EH (cell line): ENCODE measurements at places on chromosomes 4 and X.
A peak's percentile ranks its signal among the peaks of the same experiment; 100 is the strongest.

DNA sequence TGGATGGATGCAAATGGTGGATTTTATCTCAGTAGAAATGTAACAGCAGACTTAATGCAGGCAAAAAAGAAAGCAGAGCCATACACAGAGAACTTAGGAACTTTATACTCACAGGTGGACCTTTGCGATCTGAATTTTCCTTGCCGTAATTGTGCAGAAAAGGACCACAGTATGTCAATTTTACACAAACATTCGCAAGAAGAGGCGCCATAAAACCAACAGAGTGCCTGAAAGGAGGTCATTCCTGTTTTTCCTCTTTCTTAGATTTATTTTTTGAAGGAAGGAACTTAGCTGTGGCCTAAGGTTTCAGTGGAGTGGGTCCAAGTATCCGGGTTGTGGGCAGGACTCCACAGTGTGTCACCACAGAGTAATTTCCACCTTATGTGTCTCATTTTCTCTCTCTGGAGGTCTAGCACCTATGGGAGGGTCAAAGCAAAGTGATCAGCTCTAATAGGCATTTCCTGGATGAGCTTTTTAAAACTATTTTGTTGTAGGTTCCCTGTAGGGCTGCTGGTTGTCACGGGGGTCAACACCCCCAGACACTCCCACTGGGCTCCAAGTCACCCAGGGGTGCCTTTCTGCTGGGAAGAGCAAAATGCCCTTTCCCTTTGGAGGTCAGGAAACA is 24.7 kb upstream of the PBDC1 start:
- peak; percentile 59 for DNase-seq

DNA sequence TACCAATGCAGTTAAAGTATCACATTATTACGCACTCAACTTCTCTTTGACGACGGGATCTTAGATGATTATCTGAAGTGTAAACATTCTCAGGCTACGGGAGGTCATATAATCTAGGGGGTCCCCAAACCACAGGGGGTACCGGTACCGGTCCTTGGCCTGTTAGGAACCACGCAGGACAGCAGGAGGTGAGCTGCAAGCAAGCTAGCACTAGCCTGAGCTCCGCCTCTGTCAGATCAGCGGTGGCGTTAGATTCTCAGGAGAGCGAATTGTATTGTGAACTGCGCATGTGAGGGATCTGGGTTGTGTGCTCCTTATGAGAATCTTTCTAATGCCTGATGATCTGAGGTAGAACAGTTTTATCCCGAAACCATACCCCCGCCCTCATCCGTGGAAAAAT is 20.6 kb upstream of the PRR27 start:
- no peak for DNase-seq

- DNase-seq: no peak
Measured at GRCh38 chr4:56874166-56874565, 33.5 kb upstream of the REST start.

- no peak for DNase-seq
Measured at GRCh38 chr4:40557736-40558135, 71.9 kb downstream of the RBM47 start.

DNA sequence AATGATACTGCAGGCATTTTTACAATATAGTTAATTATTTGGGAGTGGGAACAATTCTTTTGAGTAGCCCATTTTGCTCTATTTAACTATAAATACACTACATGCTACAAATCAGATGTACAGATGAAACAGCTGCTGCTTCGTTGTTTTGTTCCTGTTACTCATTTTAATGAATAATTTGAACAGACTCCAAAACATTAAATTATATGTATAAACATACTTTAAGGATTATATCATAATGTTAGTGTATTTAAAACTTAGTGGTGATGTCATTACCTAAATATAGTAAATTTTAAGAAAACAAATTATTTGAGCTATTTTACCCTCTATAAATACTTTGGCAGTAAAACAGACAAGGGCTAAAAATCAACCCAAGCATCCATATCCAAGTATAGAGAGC is 60.7 kb downstream of the GAB1 start:
- peak; percentile 80 for DNase-seq

DNA sequence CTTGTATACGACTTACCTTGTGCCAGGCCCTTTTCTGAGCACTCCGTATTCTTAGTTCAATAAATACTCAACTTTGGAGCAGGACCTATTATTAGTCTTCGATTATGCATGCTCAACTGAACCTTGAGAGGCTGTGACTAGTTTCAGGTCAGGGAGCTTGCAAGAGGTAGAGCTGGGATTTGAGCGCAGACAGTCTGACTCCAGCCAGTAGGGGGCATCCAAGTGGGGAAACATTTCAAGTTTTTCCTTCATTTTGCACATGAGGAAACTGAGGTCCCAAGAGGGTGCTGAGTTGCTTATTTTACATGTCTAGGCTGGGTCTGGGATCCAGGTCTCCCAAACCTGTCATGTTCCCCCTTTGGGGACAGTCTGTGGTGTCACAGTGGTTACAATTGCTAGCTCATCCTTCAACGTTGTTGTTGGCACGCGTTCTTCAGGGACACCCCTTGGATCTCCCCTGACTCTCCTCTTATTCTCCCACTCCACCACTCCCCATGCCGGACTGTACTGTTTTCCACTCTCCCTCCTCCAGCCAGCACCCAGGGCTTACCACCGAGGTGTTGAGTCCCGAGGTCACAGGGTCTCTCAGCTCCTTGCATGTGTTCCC is 6.7 kb upstream of the PRICKLE3 start:
- DNase-seq: peak; percentile 14

DNA sequence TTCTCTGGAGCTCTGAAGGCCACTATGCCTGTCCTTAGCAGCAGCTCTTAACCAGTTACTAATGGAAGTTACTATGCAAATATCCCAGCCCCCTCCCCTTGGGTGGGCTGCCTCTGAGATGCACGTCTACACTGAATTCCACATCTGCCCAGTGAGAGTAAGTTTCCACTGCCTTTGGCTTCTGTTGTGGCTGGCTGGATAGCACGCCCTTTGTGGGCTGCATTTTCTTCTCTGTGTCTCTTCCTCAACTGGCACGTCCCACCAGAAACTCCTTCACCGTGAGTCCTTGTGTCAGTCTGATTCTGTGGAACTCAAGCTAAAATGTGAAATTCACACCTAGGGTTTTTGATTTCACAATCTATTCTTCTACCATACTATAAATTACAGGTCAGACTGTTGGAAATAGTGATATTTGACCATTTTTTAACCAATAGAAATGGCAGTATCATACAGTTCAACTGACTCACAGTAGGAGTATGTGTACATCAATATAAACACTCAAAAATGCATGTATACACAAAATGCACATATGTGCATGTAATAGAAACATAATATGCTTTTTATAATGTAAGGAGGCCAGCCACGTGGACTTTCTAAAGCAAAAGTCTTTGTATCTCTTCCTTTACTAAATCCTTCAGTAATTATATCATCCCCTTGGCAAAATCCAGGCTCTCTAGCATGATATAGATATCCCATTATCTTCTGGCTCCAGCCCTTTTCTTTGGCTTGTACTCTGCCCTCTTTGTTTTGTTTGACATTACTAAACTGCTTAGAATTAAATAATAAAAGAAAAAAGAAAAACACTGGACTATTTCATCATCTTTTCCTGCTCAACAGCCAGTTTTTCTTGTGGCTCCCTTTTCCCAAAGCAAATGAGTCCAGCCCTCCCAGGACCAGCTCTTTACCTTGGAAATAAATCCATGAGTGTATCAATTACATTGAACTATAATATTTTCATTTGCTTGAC is 33.2 kb upstream of the LDB2 start:
- peak; percentile 57 for DNase-seq

GRCh38 chrX:154818916-154819770 is 13.9 kb upstream of the MPP1 start:
- no peak for DNase-seq

GRCh38 chr4:130238121-130238520 is 1142.2 kb downstream of the C4orf33 start:
- no peak for DNase-seq

GRCh38 chr4:106238820-106239420 is 77.1 kb downstream of the TBCK start:
- DNase-seq: peak; percentile 51

GRCh38 chr4:98528882-98529281 is 129.5 kb downstream of the TSPAN5 start:
- DNase-seq: no peak

DNA sequence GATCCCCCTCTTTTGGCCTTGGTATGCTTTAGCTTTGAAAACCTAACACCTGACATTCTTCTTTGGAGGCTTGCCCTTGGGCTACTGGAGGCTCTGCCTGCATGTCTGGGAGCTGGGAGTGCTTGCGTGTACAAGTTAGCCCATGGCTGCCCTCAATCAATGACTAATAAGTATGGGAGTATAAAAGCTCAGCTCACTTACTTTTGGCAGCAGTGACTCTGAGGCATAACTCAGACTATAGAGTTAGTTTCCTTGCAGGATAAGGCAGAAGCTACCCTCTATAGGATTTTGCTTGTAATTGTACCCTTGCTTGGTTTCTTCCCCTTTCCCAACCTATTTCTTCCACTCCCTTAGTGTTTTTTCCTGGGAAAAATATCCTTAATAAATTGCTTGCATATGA is 247.9 kb downstream of the PPP1R2C start:
- DNase-seq: peak; percentile 73

DNA sequence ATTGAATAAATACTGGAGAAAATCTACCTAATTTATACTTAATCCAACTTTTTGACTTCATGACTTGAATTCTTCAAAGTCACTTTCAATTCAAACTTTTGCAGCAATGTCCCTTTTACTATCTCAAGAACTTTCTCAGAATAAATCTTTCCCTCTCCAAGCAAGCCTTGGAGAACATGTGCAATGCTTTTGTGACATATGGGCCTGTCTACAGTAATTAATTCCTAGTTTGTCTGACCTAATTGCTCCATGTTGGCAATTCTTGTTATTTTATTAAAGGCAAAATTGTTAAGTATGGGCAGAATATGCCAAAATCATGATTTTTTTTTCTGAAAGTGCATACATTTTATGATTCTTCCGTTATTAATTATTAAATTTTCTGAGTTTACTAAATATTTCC is 1115.3 kb downstream of the PDHA2 start:
- no peak for DNase-seq

DNA sequence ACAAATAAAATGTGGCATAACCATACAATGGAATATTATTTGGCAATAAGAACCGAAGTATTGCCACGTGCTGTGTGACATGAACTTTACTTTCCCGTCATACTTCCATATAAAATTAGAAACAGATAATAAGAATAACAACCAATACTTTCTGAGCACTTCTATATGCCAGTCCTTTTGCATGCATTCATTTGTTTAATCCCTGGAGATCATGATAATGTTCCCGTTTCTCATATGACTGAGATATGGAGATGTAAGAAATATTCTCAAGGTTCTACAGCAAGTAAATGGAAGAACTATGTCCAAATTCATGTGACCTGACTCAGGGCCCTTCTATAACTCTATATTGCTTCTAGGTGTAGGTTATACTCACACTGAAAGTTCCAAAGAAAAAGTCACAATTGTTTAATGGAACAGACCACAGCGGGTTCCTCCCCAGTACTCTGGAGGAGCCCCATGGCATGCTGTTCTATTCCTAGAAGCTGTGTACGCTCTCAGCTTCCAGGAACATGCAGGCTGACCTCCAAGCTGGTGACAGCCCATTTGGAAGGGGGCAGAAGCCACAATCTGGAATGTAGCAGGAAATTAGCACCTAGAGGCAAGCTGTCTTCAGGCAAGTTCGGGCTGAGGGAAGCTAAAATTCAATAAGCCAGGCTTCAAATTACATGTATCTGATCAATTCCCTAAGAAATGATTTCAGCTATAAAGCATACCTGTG is 31.5 kb downstream of the QDPR start:
- no peak for DNase-seq

DNA sequence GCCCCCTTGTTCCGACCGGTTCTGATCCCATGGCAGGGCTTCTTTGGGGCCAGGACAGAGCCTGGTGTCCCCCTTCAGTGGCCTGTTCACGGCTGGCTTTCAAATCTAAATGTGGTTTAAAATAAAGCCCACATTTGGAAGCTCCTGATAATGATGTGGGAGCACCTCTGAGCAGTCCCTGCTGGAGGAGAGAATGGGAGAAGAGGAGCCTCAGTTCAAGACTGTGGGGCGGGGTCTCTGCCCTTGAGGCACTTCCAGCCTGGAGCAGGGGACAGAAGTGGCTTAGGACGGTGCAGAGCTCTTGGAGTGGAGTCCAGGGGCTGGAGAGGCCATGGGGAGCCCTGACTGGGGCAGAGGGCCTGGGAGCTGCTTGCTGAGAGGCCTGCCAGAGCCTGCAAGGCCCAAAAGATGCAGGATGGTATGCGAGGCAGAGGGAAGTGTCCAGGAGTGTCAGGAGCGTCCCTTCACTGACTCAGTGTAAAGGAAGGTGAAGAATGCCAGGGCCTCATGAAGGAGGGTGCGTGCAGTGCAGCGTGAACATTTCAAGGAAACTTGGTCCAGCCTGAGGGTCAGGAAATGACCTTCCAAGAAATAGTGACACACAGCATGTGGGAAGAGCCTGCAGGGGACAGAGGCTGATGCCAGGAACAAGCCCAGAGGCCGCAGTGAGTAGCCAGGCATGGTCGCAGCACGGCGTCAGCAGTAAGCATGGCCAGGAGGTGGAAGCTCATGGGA is 21.1 kb upstream of the TADA2B start:
- DNase-seq: peak; percentile 99

DNA sequence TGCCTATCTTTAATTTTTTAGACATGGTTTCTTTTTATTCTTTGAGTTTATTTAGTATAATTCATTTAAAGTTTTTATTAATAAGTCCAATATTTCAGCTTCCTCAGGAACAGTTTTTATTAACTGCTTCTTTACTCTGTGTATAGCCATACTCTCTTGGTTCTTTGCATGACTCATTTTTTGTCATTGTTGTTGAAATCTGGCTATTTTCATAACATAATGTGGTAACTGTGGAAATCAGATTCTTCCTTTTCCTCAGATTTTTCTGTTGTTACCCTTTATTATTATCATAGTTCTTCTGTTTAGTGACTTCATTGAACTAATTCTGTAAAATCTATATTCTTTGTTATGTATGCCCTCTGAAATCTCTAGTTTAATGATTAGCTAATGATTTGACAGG is 124.9 kb upstream of the CYSLTR1 start:
- DNase-seq: no peak

DNA sequence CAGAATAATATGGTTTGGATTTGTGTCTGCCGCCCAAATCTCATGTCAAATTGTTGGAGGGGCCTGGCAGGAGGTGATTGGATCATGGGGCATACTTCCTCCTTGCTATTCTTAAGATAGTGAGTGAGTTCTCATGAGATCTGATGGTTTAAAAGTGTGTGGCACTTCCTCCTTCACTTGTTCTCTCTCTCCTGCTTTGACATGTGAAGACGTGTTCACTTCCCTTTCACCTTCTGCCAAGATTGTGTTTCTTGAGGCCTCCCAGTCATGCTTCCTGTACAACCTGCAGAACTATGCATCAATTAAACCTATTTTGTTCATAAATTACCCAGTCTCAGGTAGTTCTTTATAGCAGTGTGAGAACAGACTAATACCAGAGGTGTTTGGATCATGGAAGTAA is 325.7 kb upstream of the GIMD1 start:
- no peak for DNase-seq

DNA sequence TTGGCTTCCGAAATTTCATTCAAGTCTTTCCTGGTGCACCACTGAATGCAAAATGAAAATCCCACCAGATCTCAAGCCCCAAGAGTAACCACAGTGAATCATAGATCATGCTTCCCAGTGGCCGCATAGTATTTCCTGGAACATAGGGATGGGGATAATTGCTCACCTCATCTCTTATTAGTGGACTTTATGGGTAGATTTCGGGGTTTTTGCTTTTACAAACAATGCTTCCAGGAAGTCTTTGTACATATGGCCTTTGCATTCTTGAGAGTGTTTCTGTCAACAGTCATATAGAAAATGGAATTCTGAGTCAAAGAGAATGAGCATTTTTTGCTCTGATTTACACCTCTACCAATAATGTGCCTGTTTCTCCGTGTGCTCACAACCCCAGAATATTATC is 53.4 kb downstream of the PPEF2 start:
- DNase-seq: peak; percentile 60

GRCh38 chr4:83112231-83112630 is 2.3 kb downstream of the PLAC8 start:
- no peak for DNase-seq
